ENCODE measurements at places on chromosomes 5 and 9. TPM values are rescaled to one million over a fixed set of nuclear protein-coding genes. Genes with fewer than 3 reads are reported as not detected.

- no peak overlapping the region for H3K27ac ChIP-seq
- H3K4me1 ChIP-seq: no peaks in the 10 kb centered on the region
- H3K27me3 ChIP-seq: peaks cover 27% of the 10 kb centered on the region
- H3K36me3 ChIP-seq: no peaks in the 10 kb centered on the region
- peak overlapping the region; percentile 46 for H3K4me3 ChIP-seq
- DNase-seq: peak; percentile 25
Measured at GRCh38 chr5:7396713-7397454, 946 bp downstream of the ADCY2 start.

The PCDHGB7 gene
- total RNA-seq: 22.4 TPM

GRCh38 chr5:125834438-125835115 is 588.6 kb upstream of the GRAMD2B start:
- no peak overlapping the region for H3K4me3 ChIP-seq
- no peaks in the 10 kb centered on the region for H3K4me1 ChIP-seq
- H3K27me3 ChIP-seq: no peaks in the 10 kb centered on the region

DNA sequence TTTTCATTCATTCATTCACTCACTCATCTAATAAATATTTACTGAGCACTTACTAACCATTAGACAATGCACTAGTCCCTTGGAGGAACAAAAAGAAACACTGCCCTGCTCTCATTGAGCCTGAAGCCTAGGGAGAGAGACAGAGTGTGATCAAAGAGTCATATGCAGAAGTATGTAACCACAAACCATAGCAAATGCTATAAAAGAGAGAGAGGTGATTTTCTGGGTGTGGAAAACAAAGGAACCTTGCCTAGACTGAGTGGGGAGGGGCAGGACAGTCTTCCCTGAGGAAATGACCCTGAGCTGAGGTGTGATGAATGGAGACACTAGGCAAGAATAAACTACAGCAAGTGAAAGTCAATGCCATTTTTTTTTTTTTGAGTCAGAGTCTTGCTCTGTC is 10.8 kb upstream of the ADRA1B start:
- peaks cover 57% of the 10 kb centered on the region for H3K4me1 ChIP-seq
- no peak overlapping the region for H3K4me3 ChIP-seq
- H3K36me3 ChIP-seq: no peaks in the 10 kb centered on the region
- DNase-seq: peak; percentile 99

- no peak overlapping the region for H3K4me3 ChIP-seq
- peaks cover 10% of the 10 kb centered on the region for H3K27me3 ChIP-seq
- H3K36me3 ChIP-seq: no peaks in the 10 kb centered on the region
Measured at GRCh38 chr5:170534177-170534576, 30.4 kb downstream of the KCNIP1 start.

The CCDC152 gene
- total RNA-seq: 1.2 TPM

DNA sequence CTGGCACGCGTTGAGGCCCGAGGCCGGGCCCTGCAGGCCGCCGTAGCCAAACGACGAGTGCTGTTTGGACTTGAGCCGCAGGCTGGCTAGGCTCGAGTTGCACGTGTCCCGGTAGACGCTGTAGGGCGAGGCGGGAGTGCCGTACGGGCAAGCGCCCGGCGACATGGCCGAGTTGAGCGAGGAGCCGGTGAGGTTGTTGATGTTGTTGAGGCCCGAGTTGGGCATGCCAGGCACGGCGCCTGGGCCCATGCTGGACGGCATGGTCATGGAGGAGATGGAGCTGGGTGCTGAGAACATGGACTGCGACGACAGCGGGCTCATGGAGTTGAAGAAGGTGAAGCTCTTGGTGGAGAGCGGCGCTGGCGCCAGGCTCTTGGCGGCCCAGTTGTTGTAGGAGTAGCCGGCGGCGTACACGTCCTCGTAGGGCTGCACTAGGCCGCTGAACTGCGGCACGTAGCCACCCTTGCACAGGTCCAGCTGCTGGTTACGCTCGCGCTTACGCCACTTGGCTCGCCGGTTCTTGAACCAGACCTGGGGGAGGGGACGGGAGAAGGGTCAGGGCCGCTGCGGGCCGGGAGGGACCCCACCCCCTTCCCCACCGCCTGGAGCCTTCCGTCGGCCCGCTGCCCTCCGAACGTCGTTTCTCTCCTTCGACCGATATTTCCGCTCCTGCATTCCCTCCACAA is 5.1 kb downstream of the PITX1 start:
- no peaks in the 10 kb centered on the region for H3K36me3 ChIP-seq
- H3K4me3 ChIP-seq: no peak overlapping the region
- peaks cover 5% of the 10 kb centered on the region for H3K4me1 ChIP-seq
- H3K27me3 ChIP-seq: peaks cover 78% of the 10 kb centered on the region
- H3K27ac ChIP-seq: no peak overlapping the region

The RNF180 gene
- 4.6 TPM for total RNA-seq

- H3K36me3 ChIP-seq: no peaks in the 10 kb centered on the region
- DNase-seq: no peak
- no peak overlapping the region for H3K27ac ChIP-seq
- H3K4me1 ChIP-seq: no peaks in the 10 kb centered on the region
- no peak overlapping the region for H3K4me3 ChIP-seq
- H3K27me3 ChIP-seq: no peaks in the 10 kb centered on the region
Measured at GRCh38 chr9:89871871-89872331, 267.1 kb downstream of the GADD45G start.

The TMEM245 gene
- total RNA-seq: 52.2 TPM

- H3K4me1 ChIP-seq: no peaks in the 10 kb centered on the region
- H3K36me3 ChIP-seq: no peaks in the 10 kb centered on the region
- no peaks in the 10 kb centered on the region for H3K27me3 ChIP-seq
- H3K27ac ChIP-seq: no peak overlapping the region
Measured at GRCh38 chr5:8720506-8720905, 825.4 kb downstream of the SEMA5A start.

GRCh38 chr9:4305065-4305985 is 5.5 kb upstream of the GLIS3 start:
- H3K4me3 ChIP-seq: no peak overlapping the region

DNA sequence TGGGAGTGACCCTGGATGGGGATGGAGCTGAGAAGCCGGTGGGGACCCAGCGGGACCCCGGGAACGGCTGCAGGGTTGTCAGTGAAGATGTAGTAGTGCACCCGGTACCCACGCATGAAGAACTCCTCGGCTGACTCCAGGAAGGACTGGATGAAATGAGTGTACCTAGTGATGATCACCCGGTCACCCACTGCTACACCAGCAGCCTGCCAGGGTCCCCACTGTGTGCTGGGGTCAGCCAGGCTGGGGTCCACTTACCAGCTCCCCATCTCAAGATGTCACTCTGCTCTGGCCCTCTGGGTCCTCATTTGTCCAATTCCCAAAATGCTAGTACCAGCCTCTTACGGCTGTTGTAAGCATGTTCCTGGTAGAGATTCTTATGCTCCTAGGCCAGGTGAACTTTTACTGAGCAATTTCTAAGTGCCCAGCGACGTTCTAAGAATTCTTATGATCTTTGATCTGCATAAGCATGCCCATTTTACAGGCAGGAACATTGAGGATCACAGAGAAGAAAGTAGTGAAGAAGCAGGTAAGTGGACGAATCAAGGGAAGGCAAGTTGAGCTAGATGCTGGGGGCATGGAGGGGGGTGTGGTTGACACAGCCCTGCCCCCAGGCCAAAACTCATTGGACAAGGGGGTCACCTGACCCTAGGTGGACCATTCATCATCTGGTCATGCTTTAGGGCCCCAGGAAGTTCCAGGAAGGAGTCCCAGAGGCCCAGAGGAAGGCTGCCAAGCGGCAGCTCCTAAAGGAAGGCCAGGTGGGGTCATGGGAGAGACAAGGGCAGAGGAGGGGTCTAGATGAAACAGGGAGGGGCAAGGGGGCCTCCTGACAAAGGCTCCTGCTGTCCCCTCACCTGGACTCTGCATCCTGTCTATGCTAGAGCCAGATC is 9.4 kb downstream of the GBGT1 start:
- H3K27ac ChIP-seq: no peak overlapping the region
- no peak for DNase-seq
- H3K4me3 ChIP-seq: no peak overlapping the region
- no peaks in the 10 kb centered on the region for H3K27me3 ChIP-seq

GRCh38 chr9:22064957-22065356 is 55.9 kb upstream of the CDKN2B start:
- H3K27ac ChIP-seq: no peak overlapping the region
- no peak overlapping the region for H3K4me3 ChIP-seq
- H3K4me1 ChIP-seq: no peaks in the 10 kb centered on the region

DNA sequence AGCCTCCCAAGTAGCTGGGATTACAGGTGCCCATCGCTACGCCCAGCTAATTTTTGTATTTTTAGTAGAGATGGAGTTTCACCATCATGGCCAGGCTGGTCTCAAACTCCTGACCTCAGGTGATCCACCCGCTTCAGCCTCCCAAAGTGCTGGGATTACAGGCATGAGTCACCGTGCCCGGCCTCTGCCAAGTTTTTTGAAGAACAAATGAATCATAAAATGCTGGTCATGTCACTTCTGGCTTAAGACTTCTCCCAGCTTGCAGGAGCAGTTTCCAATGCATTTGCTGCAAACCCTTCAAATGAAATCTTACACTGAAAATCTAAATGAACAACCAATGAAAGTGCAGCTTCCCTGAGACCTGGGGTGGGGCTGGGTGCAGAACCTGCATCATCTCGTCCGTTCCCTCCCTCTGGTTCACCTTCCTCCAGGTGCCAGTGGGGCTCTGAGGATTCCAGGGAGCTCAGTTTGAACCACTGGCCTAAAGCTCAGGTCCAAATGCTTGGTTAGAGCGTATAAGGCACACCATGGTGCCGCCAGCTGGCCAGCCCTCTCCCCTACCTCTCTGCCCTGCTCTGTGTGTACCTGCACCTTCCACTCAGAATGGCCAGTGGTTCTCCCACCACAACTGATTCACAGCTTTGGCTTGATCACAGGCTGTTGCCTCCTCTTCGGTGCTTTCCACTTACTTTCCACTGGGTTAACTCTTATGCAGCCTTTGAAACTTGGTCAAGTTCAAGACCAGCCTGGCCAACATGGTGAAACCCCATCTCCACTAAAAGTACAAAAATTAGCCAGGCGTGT is 39.8 kb upstream of the FUBP3 start:
- no peaks in the 10 kb centered on the region for H3K36me3 ChIP-seq
- peaks cover 4% of the 10 kb centered on the region for H3K4me1 ChIP-seq
- DNase-seq: peak; percentile 54

DNA sequence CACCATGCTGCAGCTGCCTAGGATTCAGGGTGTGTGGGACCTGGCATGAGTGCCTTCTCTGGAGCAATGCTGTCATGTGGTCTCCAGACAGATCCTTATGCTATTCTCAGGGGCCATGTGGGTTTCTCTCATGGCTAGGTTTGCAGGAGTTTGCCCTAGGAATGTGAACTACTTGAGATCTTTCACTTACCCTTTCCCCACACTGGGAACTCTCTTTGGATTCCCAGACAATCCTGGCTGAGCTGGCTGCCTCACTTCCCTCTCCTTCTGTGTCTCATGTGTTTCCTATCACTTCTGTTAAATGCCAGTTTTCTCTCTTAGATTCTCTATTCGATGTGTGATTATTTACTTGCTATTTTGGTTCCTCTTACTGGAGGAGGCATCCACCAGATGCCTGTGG is 270.2 kb upstream of the RASA1 start:
- peak; percentile 56 for DNase-seq
- H3K27me3 ChIP-seq: no peaks in the 10 kb centered on the region
- no peak overlapping the region for H3K4me3 ChIP-seq
- no peaks in the 10 kb centered on the region for H3K36me3 ChIP-seq

Data from astrocyte (in vitro differentiated cells and primary cell).